RCC 7860 (cell line): ENCODE measurements at places on chromosomes 13 and 19.
A peak's percentile ranks its signal among the peaks of the same experiment; 100 is the strongest.

DNA sequence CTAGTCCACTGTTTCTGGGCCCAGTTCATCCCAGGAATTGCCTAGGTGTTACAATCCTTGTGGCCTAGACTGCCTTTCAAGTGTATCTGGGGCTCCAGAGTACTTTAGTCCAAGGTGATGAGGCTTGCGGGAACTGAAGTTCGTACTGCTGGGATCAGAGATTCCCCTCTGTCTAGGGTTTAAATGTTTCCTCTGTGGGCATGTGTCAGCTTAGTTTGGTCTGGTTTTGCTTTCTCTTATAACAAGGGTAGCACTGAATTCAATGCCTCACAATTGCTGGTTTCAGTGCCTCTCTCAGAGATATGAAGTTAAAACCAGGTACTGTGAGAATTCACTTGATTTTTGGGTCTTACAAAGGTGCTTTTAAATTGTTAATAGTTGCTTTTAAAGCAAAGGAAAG is 30.8 kb downstream of the RGCC start:
- no peak for DNase-seq

GRCh38 chr13:36789061-36789460 is 30.0 kb upstream of the RFXAP start:
- peak; percentile 92 for DNase-seq

DNA sequence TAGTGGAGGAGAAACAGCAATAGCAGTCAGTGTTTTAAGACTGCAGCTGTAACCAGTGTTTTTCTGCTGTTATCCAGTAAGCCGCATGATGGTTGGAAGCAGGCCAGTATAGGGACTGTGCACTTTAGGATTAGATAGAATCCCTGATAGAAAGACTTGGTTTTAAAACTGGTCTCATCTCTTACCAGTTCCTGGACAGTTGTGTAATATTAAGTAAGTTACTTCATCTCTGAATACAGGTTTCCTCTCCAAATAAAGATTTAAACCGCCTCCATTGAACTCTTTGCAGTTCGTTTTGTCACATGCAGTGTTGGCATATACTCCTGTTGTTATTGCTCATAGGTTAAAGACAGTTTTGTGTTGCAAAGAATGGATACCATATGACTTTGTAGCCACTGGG is 25.6 kb downstream of the URI1 start:
- no peak for DNase-seq

DNA sequence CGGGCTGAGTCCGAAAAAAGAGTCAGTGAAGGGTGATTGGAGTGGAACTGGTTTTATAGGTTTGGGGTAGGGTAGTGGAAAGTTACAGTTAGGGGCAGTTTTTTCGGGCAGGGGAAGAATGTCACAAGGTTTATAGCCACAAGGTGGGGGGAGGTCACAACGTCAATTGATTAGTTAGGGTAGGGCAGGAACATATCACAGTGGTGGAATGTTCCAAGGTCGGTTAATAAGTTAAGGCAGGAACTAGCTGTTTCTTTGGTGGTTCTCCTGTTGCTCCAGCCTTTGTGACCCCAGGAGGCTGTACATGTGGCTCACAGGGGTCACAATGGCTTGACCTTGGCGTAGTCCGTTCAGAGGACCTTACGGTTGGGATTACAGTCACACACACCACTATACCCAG is 20.3 kb downstream of the RDH8 start:
- DNase-seq: no peak

- no peak for DNase-seq
Measured at GRCh38 chr19:2762783-2763496, 20.1 kb downstream of the SGTA start.

DNA sequence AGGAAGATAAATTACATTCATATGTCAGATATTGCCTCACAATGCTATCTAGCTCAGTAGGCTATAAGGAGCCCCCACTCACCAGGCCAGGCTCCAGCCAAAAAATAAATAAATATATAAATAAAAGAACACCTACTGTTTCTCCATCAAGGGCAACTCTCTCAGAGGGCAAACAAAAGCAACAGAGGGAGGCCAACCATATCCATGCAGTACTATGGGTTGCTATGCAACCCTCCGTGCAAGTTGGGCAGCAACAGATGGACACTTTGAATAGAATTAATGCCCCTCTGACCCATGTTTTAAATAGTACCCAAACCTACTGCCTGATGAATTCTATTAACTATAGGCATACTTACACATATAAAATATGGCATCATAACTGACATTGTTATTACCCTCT is 279.8 kb upstream of the EDNRB start:
- no peak for DNase-seq

- no peak for DNase-seq
Measured at GRCh38 chr19:3397266-3398022, 31.1 kb downstream of the NFIC start.
